NT2/D1 (cell line): ENCODE measurements at places on chromosomes 3 and 15.

DNA sequence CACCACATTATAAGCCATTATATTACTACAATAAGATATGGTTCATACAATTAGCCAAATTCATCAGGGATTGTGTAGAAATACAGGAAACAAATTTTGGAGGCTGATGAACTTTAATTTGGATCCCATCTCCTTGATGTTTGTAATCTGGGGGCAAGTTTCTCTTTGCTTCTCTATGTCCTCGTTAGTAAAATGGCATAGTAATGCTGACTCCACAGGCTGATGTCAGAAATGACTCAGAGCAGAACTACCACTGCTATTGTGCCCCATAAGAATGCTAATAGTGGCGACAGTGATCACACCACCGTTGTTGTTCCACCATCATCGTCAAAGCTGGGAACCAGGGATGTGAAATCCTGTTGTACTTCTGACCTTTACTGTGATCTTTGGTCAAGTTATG, 722.3 kb upstream of the LMCD1 start:
- DNase-seq: peak; percentile 23

DNA sequence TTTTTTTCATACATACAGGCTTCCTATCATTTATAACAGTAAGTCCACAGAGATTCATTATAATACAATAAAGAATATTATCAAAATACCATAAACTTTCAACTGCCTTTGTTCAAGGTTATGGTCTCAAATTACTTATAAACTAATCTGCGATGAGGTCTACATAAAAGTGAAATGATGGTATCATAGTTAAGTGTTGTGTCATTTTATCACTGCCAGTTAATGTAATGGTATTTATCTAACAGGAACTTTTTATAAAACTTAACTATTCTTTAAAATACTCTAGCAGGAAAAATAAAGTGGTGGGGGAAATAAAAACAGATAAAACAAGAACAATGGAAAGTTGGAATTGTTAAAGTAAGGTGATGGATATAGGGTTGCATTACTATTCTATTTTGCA, 153.1 kb downstream of the OSBPL10 start:
- no peak for DNase-seq

GRCh38 chr3:95048564-95048963, 985.7 kb downstream of the NSUN3 start:
- DNase-seq: no peak

DNA sequence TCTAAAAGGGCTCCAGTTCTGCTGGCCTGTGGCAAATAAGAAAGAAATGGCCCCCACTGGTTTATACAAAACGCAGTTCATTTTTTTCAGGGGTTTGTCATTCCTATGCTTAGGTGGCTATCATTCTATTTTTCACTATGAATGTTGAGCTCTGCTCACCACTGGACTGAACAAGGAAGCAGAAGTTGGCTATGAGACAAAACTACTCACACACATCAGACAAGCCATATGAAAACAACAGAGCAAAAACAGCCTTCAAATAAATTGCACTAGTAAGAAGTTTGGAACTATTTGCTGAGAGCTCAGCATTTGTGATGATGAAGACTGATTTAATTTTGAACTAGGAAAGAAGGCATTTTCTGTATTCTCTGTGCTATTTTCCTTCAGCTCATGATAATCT, 328.5 kb downstream of the MECOM start:
- no peak for DNase-seq

GRCh38 chr15:57878573-57878972, 172.1 kb downstream of the POLR2M start:
- no peak for DNase-seq

- DNase-seq: no peak
Measured at GRCh38 chr3:4508048-4508981, 15.2 kb downstream of the ITPR1 start.

- no peak for DNase-seq
Measured at GRCh38 chr15:71804226-71804625, 6.1 kb upstream of the NR2E3 start.

DNA sequence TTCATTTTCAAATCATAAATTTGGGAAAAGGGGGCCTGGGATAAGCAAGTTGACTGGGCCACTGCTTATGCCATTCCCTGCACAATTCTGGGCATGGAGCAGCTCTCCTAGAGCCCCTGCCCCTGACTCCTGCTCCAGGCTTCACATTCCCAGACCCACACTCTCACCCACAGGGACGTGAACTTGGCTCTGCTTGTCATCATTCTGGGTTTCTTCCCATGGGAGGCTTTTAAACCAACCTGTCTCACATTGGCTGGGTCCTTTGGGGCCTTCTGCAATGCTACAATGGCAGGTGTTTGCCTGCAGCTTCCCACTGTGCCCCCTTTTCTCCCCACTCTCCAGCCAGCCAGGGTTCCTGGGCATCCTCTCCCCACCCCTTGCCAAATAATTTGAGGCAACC, 49.1 kb downstream of the CYP19A1 start:
- no peak for DNase-seq

- DNase-seq: peak; percentile 43
Measured at GRCh38 chr3:136954980-136955780, 2.6 kb upstream of the IL20RB start.

DNA sequence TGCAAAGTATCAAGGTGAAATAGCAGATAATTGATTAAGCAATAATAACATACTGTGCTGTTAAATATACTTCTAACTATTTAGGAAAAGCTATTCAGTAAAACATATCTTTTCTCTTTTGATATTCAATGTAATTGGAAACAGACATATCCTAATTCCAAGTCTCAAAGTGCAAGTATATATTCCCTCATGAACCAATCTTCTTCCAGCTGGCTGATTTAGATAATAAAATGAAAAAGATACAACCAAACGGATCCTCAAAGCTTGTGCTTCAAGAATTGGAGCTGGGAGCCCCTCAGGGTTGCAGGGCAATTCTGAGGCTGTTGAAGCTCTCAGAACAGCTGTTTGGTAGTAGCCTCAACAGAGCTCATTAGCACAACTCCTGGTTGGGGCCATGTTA, 236.6 kb downstream of the ZIC1 start:
- DNase-seq: no peak

- DNase-seq: no peak
Measured at GRCh38 chr15:66089049-66089448, 164.5 kb downstream of the MEGF11 start.

DNA sequence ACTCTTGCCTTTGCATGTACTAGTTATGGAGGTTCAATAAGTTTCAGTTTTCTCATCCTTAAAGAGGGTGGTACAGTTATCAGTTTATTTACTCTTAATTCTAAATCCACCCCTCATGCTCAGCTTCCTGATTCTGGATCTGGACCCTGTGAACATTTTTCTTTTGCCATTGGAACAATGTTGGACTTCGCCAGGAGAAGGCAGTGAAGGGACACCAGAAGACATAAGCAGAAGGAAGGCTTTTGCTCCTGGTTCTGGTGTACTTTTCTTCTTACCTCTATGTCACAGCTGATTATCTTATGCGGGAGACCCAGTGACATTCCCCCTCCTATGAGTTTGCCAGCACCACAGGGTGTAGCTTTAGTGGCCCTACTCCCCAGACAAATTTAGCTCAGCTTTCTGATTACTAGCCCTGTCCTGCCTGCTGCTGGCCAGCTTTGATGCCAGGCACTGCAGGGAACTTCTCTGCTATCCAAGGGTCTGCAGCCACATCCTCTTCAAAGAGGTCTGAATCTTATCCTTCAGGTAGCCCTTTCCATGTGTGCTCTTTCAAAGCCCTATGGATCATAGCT, 466.3 kb upstream of the EPHA3 start:
- no peak for DNase-seq

GRCh38 chr3:536417-536813, 339.9 kb downstream of the CHL1 start:
- no peak for DNase-seq

GRCh38 chr3:175489406-175489805, 630.3 kb downstream of the NAALADL2 start:
- no peak for DNase-seq

DNA sequence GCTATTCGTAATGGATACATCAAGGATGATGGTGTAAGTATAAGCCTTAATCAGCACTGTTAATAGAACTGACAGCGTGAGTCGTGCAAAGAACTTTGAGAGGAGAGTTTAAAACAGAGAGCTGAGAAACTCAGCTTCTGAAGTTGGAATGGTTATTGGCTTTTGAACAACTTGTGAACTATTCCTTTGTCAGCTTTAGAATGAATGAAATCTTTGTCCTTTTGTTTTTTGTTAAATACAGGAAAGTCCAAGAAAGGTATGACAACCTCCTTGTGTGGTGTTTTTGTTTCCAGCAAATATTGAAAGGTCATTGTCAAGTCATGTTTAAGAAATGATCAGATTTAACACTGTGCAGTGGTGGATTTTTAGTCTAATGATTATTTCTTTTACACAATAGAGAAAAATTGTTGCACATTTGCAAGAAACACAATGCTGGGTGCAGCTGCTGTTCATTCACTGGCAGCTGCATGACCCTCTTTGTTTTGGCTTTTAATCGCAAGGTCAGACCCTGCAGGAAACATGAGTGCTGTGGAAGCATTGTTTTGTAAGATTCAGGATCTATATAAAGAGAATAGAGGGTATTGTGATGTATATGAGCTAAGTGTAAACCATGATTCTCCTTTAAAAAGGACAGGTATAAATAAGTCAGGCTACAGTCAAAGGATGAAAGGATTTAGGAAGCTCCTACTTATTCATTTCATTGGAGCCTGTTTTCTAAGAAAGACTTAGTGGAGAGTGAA, 21.7 kb upstream of the ABHD10 start:
- peak; percentile 54 for DNase-seq

DNA sequence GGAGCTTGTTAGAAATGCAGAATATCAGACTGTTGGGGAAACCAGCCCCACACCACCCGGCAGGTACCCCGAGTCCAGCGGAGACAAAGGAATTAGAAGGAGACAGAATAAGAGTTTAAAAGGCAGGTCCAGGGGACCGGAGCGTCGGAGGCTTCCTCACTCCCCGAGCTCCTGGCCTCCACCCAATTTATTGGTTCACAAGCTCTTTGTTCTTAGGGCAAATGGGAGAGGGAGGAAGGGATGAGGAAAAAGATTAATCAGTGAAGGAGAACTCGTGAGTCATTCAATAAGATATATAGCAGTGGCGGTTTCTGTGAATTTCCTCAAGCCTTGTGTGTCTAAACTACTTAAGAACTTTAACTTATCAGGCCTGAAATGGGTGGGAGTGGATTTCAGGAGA, 32.1 kb upstream of the WDR72 start:
- DNase-seq: no peak

DNA sequence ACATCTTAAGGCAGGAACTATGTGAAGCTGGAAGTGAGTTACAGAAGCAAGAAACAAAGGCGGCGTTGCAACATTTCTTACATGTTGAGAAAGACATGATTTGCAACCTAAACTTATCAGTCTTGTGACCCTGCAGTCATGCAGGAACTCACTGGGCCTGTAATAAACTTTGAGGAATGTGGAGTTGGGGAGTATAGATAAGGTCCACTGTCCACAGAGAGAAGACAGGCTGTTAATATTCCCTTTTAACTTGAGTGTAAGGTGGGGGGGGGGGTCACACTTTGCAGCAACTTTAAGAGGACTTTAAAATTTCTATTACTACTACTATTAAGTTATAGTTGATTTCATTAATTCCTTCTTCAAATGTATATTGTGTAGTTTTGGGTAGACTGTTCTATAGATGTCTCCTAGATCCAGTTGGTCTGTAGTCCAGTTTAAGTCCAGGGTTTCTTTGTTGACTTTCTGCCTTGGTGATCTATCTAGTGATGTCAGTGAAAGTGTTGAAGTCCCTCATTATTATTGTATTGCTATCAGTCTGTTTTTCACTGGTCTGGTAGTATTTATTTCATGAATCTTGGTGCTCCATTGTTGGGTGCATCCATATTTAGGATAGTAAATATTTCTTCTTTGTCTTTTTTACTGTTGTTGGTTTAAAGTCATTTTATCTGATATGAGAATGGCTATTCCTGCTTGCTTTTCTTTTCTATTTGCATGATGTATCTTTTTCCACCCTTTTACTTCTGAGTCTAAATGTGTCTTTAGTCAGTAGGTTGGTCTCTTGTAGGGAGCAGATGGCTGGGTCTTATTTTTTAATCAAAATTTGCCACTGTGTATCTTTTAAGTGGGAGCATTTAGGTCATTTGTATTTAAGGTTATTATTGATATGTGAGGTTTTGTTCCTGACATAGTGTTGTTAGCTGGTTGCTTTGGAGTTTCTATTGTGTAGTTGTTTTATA, 15.6 kb upstream of the FAM98B start:
- DNase-seq: no peak

GRCh38 chr15:89784686-89784960, 8.5 kb downstream of the MESP2 start:
- DNase-seq: no peak

DNA sequence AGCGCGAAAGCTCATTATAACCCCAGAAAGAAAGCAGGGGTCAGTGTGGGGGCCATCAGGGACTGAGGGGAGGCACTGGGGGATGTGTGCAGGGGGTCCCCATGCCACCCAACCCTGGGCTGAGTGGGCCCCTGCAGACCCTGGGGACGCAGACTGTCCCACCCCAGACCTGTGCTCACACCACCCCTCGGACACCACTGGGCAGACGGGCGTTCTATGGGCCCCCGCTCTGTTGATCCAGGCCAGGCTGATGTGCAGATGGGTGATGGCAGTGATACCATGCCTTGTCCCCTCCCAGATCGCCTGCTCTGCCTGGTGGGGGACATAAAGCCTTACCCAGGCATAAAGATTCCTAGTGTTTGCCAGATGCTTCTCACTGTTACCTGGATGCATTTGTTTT, 259.7 kb upstream of the TLE3 start:
- DNase-seq: no peak

- no peak for DNase-seq
Measured at GRCh38 chr3:69815970-69816369, 76.7 kb downstream of the MITF start.

DNA sequence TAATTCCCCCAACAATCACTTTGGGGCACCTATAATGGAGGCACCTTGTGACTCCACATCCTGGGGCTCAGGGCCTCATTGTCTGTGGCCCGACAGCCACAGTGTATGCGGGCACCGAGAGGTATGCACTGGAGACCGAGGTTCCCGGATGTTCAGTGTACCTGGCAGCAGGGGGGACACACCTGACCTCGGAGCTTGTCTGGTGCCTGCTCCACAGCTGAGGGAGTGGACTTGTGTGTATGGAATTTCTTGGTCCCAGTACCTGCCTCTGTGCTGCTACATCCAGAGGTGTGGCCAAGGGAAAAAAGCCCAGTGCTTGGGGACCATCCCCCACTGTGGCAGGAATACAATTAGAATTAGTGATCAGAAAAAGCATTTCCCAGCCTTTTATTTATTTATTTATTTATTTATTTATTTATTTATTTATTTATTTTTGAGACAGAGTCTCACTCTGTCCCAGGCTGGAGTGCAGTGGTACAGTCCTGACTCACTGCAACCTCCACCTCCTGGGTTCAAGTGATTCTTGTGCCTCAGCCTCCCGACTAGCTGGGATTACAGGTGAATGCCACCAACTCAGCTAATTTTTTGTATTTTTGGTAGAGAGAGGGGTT, 8.8 kb upstream of the AEN start:
- DNase-seq: no peak

- DNase-seq: no peak
Measured at GRCh38 chr15:41892621-41893421, 1.0 kb downstream of the SPTBN5 start.
